ENCODE measurements at places on chromosomes 13 and 19.

DNA sequence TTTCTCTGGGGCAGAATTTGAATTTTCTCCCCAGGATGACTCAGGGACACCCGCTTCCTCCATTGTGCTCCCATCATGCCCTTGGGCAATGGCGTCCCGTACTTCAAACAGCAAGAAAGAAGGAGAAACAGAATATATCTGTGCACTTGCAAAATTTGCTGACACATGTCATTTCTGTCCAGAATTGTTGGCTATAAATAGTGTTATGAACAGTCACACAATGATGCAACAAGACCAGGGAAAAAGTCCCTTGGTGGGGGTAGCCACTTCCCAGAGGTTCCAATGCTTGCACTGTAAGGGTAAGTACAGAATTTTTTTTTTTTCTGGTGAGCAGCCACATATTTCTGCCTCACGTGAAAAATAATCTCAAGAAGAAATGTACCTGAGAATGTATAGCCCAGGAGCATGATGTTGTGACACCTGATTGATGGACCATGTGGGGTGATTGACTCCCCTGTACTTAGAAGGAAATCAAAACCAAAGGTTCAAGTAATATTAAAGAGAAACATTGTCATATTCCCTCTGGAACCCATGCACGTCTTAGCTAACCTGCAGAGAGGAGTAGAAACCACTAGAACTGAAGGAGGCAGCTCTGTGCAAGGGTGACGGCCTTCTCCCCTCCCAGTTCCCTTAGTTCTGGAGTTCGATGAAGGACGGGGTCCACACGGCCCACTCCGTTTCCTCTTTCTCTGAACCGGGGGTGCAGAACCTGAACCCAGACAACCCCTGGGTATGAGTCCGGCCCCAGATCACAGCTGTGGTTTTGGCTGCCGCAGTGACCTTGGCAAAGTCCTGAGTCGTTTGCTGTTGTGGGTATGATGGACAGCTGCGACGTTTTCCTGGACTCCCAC lies 9.3 kb upstream of the LAIR1 start:
- peaks cover 34% of the 10 kb centered on the region for H3K27me3 ChIP-seq
- DNase-seq: no peak
- peaks cover 79% of the 10 kb centered on the region for H3K4me1 ChIP-seq
- H3K27ac ChIP-seq: no peak overlapping the region
- no peaks in the 10 kb centered on the region for H3K36me3 ChIP-seq

- DNase-seq: no peak
- H3K36me3 ChIP-seq: no peaks in the 10 kb centered on the region
- H3K27ac ChIP-seq: no peak overlapping the region
- no peak overlapping the region for H3K4me3 ChIP-seq
- no peaks in the 10 kb centered on the region for H3K4me1 ChIP-seq
- H3K27me3 ChIP-seq: peaks cover 4% of the 10 kb centered on the region
These were observed 113.7 kb downstream of the DNAJC15 start for GRCh38 chr13:43136920-43137575.

DNA sequence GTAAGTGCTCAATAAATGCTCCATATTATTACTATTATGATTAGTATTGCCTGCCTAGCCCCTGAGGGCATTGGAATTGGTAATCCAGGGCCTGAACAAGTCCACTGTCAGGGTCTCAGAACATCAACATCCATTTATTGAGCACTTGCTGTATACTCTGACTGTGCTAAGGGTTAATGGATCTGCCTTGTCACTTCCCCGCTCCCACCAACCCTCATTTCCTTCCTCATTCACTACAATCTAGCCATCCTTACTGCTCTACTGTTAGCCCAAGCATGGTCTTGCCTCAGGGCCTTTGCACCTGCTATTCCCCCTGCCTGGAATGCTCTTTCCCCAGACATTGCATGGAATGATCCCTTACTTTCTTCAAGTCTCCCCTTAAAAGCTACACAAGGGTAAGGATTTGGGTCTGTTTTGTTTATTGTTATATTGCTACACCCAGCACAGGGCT lies 12.7 kb upstream of the ANGPTL8 start:
- no peak overlapping the region for H3K27ac ChIP-seq
- no peaks in the 10 kb centered on the region for H3K36me3 ChIP-seq
- no peak for DNase-seq
- H3K27me3 ChIP-seq: no peaks in the 10 kb centered on the region
- no peak overlapping the region for H3K4me3 ChIP-seq

GRCh38 chr13:94947965-94948371 lies 235.6 kb upstream of the SOX21 start:
- no peak overlapping the region for H3K4me3 ChIP-seq
- no peak overlapping the region for H3K27ac ChIP-seq
- peaks cover 26% of the 10 kb centered on the region for H3K27me3 ChIP-seq
- no peaks in the 10 kb centered on the region for H3K36me3 ChIP-seq
- DNase-seq: no peak

GRCh38 chr13:27036236-27036981 lies 135.2 kb downstream of the USP12 start:
- no peak for DNase-seq
- H3K27ac ChIP-seq: no peak overlapping the region
- H3K36me3 ChIP-seq: no peaks in the 10 kb centered on the region
- H3K4me3 ChIP-seq: no peak overlapping the region

DNA sequence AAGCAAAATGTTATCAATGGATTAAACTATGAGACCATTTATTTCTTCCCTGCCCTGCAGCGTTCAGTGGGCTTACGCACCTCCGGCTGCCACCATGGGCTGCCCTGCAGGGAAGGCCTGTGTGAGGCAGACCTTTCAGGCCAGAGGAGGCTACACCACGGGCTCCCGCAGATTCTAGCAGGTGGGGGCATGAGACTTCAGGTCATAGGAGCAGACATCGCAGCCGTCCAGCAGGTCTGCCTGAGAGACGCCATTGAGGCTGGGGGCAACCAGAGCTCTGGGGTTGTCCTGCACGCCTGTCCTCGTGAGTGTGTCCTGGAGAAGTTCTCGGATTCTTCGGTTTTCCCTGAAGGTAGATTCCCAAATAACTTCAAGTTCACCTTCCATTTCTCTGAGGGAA lies 9.4 kb upstream of the SLC7A9 start:
- no peak overlapping the region for H3K4me3 ChIP-seq
- H3K27me3 ChIP-seq: no peaks in the 10 kb centered on the region
- no peak for DNase-seq
- H3K36me3 ChIP-seq: peaks cover 15% of the 10 kb centered on the region
- no peak overlapping the region for H3K27ac ChIP-seq
